ENCODE measurements at places on chromosomes 11 and 22. TPM values are rescaled to one million over a fixed set of nuclear protein-coding genes. Genes with fewer than 3 reads are reported as not detected.

MYOD1 gene
- total RNA-seq = not detected

GRCh38 chr11:75237050-75237449, 3.5 kb upstream of the TPBGL start:
- DNase-seq = no peak

LINC01488 gene
- not detected for total RNA-seq

MUC5B gene
- total RNA-seq = 4.6 TPM

GRCh38 chr11:78255919-78256318, 67.2 kb downstream of the USP35 start:
- DNase-seq = no peak

GRCh38 chr22:31136155-31136554, 4.2 kb downstream of the PLA2G3 start:
- DNase-seq = no peak

DNA sequence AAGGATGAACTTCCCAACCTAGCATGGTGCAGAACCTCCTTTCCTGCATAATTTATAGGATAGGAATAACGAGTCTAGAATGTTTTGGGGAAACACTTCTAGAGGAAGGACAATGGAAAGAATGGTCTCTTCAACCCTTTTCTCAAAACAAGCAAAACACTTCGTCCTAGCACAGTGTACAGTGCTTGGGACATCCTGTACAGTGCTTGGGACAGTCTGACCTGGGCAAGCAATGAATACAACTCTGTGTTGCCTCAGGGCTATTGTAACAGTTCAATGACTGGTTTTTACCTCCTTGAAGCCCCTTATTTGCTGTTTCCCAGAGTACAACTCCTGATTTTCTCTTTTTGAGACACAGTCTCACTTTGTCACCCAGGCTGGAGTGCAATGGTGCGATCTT, 1.6 kb upstream of the ADAMTS8 start:
- DNase-seq = no peak

C11orf71 gene
- 5.4 TPM for total RNA-seq

TTC36 gene
- total RNA-seq = not detected

GRCh38 chr22:45155050-45155840, 8.5 kb upstream of the NUP50 start:
- DNase-seq = no peak

- no peak for DNase-seq
Observed at GRCh38 chr22:36424901-36425579, 37.3 kb upstream of the MYH9 start.

GRCh38 chr11:124536520-124536919, 6.9 kb downstream of the OR8B12 start:
- no peak for DNase-seq

- no peak for DNase-seq
Observed at GRCh38 chr11:46508360-46508759, 85.5 kb downstream of the AMBRA1 start.

DNA sequence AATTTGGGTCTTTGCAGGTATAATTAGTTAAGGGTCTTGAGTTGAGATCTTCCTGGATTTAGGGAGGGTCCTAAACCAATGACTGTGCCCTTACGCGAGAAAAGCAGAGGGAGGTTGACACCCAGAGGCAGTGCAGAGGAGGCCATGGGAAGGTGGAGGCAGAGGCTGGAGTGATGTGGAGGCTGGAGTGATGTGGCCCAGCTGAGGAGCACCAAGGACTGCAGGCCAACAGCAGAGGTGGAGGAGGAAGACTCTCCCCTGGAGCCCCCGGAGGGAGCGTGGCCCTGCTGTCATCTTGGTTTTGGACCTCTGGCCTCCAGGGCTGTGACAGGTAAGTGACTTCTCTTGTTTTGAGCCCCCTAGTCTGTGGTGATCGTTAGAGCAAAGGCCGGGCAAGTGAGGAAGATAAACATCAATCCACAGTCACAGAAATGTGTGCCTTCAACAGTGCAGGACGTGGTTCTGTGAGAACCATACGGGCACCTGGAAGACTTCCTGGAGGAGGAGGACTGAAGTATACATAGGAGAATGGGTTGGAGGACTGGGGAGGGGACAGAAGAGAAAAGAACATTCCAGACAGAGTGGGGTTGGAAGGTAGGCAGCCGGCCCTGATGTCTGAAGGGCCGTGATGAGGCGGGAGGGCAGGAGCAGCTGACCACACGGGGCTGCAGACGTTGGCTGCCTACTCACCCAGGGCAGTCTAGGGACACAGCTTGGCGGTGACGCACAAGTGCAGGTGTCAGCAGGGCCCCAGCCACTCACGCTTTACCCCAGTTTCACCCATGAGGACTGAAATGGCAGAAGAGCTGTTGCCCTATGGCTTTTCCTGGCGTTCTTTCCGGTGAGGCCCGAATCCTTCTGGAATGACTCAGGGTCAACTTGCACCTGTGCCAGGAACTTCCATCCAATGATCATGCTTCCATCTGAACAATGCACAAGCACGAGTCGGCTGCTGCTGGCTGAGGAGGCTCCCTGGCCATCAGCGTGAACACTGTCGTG, 270.2 kb downstream of the CTTN start:
- DNase-seq = no peak

- peak; percentile 35 for DNase-seq
Observed at GRCh38 chr11:130609121-130610035, 160.9 kb downstream of the ADAMTS15 start.

RDX gene
- total RNA-seq = 43.8 TPM

GRCh38 chr11:95182397-95182796, 48.6 kb downstream of the SESN3 start:
- no peak for DNase-seq

GRCh38 chr22:27534720-27535125, 266.8 kb downstream of the MN1 start:
- DNase-seq = no peak

GRCh38 chr11:117643606-117644300, 153.3 kb downstream of the DSCAML1 start:
- no peak for DNase-seq

HYOU1 gene
- 218 TPM for total RNA-seq

RNF169 gene
- total RNA-seq = 15.0 TPM

GRCh38 chr11:2444821-2445745, at the start of gene KCNQ1:
KCNQ1 (plus strand) TSS chr11:2445008; CDS start chr11:2445099, 91 bp downstream.
- peak; percentile 80 for DNase-seq

All from body of pancreas (tissue), 4 donors.